ENCODE measurements at places on chromosomes 11 and 22.

DNA sequence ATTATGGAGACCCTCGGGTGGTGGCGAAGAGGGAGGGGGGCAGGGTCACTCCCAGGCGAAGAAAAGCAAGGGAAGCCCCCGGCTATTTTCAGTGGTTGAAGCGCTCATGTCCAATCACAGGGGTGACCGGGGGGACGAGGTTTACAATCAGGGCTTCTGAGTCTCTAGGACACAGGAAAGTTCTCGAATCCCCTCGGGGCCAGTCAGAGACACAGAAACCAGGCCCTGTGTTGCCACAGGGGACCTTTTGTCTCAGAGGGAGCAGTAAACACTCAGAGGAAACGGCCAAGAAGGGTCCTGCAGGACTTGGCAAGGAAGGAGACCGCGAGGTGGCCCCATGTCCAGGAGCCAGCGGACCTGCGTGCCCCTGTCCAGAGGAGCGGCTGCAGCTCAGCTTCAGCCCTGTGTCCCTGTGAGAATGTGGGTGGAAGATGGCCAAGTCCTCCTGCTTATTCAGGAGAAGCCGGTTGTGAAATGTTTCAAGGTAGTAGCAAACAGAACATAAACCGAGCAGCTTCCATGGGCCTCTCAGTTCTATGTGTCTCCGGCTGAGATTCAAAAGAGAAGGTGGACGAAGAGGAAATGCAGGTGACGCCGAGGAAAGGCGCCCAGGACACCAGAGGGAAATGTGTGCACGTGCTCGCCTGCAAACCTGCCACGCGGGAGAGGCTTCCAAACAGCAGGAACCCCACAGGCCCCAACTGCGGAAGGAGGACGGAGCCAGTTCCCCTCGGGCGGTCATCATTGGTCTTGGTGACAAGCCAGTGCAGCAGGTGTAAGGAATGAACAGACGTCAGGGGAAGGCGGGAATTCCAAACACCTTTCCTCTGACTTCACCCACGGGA is 357.6 kb downstream of the BRD1 start:
- no peak for DNase-seq

DNA sequence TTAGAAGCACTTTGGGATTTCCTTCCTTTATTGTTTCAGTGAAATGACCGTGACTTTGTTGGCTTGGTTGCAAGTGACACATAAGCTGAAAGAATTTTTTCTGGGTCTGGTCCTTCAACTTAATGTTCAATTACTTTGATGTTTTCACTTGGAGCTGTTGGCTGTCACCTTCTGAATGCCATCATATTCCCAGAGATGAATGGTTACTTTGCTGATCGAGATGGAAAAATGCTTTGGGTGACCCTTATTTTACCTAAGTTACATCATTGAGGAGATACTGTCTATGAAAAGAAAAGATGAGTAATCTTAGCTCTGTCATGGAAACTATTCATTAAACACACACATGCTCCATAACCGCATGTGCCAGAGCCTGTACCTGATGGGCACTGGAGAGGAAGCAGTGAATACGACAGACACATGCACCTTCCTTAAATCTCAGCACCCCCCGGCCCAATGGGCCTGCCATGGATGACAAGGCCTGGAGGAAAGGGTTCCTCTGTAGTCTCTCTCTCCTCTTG is 76.9 kb downstream of the TENM4 start:
- no peak for DNase-seq

- DNase-seq: no peak
Observed at GRCh38 chr11:69392104-69392653, 89.3 kb upstream of the LINC01488 start.

DNA sequence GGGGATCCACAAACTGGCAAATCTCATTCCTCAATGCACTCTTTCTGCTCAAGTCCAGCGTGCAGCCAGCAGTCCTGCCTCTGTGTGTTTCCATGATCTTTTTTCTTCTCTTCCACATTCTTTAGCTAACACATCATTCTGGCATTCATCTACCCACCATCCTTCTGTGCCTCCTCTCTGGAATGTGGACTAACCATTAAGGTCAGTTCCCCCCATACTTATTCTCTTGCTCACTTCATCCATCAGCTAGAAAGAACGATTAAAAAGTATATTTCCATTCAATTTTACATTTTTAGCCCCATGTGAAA is 7.8 kb downstream of the KIRREL3 start:
- DNase-seq: no peak

DNA sequence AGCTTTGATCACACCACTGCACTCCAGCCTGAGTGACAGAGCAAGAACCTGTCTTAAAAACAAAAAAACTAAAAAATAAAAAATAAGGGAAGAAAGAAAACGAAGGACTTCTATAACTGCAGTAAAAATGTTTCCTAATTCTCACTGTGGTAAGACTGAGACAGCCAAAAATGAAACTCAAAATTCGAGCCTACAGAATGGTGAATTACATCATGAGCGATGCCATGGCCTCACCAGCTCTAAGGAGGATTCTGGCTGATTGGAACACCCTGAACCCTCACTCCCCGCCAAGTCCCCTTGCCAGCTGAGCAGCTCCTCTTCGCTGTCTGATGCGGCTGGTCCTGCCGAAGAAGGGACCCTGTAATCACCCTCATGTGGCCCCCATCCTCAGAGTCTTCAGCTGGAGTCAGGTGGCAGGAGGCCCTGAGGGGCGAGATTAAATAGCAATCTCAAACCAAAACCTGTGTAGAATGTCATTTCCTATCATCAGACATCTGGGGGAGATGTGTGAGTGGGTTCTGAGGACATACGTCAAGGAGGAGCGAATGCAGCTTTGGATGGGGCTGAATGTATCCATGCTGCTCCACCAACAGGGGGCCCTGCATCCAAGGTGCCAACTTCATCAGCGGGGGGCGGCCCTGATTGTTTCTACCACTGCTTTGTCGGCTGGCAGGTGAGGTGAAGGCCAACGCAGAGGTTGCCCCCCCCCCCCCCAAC is 29.2 kb downstream of the PDGFB start:
- DNase-seq: peak; percentile 51

GRCh38 chr11:72413914-72414628 is 20.3 kb downstream of the CLPB start:
- DNase-seq: peak; percentile 89

DNA sequence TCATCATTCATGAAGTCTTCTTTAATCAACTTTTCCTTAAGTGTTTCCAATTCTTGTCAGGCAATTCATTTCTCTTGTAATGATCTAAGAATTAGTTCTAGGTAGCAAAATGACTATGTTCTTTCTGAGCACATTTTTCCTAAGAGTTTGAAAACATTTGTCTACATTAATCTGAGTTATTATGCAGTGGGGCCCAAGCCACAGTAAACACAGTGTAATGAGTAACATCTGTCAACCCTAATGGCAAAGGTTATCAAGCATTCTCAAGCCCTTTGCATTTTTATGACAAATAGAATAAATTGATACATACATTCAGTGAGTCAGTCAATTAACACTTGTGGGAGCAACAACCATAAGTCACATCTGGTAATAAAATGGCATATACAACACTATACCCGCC is 106.7 kb upstream of the ZC3H12C start:
- DNase-seq: no peak

DNA sequence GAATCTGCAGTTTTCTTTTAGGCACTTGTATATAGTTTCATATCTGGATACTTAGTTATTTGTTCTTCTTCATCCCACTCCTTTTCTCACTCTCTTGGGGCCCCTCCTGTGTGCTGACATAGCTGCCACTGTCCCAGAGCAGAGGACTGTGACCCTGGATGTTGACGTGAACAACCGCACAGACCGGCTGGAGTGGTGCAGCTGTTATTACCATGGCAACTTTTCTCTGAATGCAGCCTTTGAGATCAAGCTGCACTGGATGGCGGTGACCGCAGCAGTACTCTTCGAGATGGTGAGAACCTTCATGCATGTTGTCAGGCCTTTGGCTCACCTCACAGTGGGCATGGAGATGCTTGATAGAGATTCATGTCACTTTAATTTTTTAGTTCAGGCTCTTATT is 50.9 kb upstream of the YWHAH start:
- no peak for DNase-seq

DNA sequence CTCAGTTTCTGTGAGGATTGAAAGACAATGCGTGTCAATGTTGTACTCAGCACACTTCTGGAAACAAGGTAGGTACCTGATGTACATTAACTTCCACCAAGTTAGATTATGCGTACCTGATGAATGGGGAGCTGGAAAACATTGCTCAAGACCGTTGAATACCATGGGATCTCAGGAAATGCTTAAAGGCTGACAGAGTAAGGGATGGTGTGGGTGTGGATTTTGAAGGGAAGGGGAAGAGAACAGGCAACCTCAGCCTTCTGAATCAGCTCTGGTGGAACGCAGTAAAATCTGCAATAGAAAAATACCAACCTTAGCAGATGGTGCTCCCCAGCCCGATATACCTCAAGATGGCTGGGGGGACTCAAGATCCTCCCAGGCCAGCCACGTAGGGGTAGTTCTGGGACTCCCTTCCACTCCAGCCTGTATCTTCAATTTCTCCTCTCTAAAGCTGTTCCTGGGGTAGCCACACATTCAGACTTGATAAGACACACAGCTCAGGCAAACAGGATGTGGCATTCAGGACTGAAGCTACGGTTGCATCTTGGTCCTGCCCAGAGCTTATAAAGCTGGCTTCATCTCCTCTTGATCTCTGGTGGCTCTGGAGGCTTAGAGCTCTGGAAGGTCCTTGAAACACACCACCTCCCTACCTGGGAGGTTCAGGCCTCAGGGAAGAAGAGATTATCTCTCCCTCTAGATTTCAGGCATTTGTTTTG is 111.8 kb downstream of the CTNND1 start:
- DNase-seq: no peak

DNA sequence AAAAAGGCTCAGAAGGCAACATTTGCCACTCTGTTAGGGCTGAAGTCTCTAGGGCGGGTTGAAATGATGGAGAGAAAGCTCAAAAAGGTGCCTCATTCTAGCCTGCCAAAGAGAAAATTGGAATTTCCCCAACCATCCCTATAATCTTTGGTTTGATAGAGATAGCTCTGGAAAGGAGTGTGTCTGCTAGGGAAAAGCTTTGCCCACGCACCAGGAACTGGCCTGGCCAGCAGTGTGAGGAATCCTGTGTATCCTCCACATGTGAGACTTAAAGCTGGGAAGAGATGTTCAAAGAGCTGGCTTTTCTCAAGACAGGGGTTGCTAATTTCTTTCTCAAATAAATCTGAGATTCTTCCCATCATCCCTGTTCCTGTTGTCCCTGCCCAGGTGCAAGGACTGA is 193.7 kb downstream of the OPCML start:
- DNase-seq: no peak

DNA sequence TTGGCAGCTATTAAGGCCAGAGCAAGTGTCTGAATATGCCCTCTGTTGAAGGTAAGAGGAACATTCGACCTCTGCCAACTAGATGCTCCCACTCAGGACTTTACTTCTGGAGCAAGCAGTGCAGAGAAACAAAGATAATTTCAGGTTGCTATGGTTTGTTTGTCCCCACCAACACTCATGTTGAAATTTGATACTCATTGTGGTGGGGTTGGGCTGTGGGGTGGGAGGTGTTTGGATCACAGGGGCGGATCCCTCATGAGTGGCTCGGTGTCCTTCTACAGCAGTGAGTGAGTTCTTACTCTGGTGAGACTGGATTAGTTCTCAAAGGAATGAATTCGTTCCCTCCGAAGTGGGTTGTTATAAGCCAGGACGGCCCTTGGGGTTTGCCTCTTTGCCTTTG is 12.0 kb downstream of the OR8A1 start:
- DNase-seq: no peak

- DNase-seq: no peak
Observed at GRCh38 chr11:75759832-75760231, 8.7 kb upstream of the DGAT2 start.

DNA sequence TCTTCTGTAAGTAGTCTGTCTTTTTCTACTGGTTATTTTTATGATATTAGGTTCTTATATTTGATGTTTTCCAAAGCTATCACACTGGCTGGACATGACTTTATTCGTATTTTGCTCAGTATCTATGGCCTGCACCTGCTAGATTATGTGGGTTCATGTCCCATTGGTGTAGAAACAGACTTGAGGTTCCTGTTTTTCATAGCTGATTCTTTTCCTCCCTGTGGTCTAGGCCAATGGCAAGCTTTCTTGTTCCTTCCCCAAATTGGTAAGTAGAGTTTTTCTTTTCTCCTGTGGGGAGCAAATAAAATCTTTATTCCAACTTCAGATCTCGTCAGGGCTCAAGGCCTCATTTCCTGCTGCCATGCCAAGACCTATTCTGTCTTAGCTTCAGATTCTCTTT is 30.2 kb upstream of the SWAP70 start:
- no peak for DNase-seq

DNA sequence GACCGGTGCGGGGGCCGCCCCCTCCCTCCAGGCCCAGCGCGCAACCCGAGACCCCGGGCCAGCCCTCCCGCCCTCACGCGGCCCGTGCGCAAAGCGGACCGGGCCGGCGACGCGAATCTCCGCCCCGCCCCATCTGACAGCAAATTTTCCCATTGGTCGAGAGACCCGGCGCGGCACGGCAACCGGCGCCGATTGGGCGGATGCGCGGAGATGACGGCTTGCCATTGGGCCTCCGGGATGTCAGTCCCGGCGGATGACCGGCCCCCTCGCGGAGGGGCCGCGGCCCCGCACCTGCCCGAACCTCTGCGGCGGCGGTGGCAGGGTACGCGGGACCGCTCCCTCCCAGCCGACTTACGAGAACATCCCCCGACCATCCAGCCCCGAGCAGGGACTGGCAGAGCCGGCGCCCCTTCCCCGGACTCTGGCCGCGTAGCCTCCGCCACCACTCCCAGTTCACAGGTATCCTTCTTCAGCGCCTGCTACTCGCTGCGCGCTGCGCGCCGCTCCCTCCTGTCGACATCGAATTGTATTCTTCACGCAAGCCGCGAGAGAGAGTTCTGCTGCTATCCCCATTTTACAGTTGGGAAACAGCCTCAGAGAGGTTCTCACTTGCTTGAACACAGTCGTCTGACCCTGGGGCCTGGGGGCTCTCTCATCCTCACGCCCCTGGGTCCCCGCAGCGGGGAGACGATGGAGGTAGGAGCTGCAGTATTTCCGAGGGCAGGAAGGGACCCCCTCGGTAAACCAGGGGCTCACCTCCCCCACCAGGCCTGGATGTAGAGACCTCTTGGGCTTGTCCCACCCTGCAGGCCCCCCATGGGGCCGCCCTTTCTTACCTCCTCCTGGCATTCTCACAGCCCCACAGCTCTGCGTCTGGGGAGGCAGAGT is at the start of gene ARVCF:
ARVCF (minus strand) TSS at position 90 of the 888 bp plus-strand sequence. CDS start 26,029 bp downstream, outside the sequence.
- peak; percentile 92 for DNase-seq

GRCh38 chr22:23263651-23264555 is 83.6 kb downstream of the BCR start:
- peak; percentile 62 for DNase-seq

- DNase-seq: no peak
Observed at GRCh38 chr11:100560606-100561005, 126.5 kb upstream of the ARHGAP42 start.

GRCh38 chr11:103892603-103893002 is 143.8 kb upstream of the DDI1 start:
- DNase-seq: no peak

Measured in activated CD4-positive, alpha-beta memory T cell treated with anti-CD3 and anti-CD28 coated beads for 36 hours (primary cell).